ENCODE measurements at places on chromosomes 2 and 18. TPM values are rescaled to one million over a fixed set of nuclear protein-coding genes. Genes with fewer than 3 reads are reported as not detected.

MYO1B gene
- total RNA-seq: 2.4 TPM

CD8B2 gene
- total RNA-seq: not detected

BBS5 gene
- 4.0 TPM for total RNA-seq

TNP1 gene
- total RNA-seq: not detected

Measured in activated T-helper 17 cell treated with anti-CD3 and anti-CD28 coated beads, Interleukin-2, amount 50 U/mL, for 72 hours (primary cell).